ENCODE measurements at places on chromosomes 4 and X.
A peak's percentile ranks its signal among the peaks of the same experiment; 100 is the strongest.

- no peaks in the 10 kb centered on the region for H3K27me3 ChIP-seq
- no peaks in the 10 kb centered on the region for H3K4me1 ChIP-seq
- DNase-seq = no peak
- no peaks in the 10 kb centered on the region for H3K36me3 ChIP-seq
- peak overlapping the region; percentile 50 for H3K27ac ChIP-seq
Observed at GRCh38 chr4:183797011-183797444, 108.1 kb upstream of the STOX2 start.

- no peaks in the 10 kb centered on the region for H3K27me3 ChIP-seq
- no peaks in the 10 kb centered on the region for H3K4me1 ChIP-seq
- H3K36me3 ChIP-seq = no peaks in the 10 kb centered on the region
- DNase-seq = no peak
- H3K27ac ChIP-seq = no peak overlapping the region
- no peak overlapping the region for H3K4me3 ChIP-seq
Observed at GRCh38 chr4:65416891-65417290, 253.4 kb downstream of the EPHA5 start.

GRCh38 chr4:139794158-139794954, 128.7 kb downstream of the MGST2 start:
- DNase-seq = no peak
- H3K4me3 ChIP-seq = no peak overlapping the region
- no peak overlapping the region for H3K27ac ChIP-seq
- no peaks in the 10 kb centered on the region for H3K27me3 ChIP-seq
- no peaks in the 10 kb centered on the region for H3K36me3 ChIP-seq
- no peaks in the 10 kb centered on the region for H3K4me1 ChIP-seq

- H3K27ac ChIP-seq = no peak overlapping the region
- H3K4me1 ChIP-seq = peaks cover 8% of the 10 kb centered on the region
- H3K27me3 ChIP-seq = no peaks in the 10 kb centered on the region
Observed at GRCh38 chr4:155434904-155435303, 58.1 kb upstream of the MAP9 start.
